ENCODE measurements at places on chromosomes 1 and 21.

GRCh38 chr1:199113265-199113869 is 474.5 kb downstream of the PTPRC start:
- DNase-seq, result no peak

DNA sequence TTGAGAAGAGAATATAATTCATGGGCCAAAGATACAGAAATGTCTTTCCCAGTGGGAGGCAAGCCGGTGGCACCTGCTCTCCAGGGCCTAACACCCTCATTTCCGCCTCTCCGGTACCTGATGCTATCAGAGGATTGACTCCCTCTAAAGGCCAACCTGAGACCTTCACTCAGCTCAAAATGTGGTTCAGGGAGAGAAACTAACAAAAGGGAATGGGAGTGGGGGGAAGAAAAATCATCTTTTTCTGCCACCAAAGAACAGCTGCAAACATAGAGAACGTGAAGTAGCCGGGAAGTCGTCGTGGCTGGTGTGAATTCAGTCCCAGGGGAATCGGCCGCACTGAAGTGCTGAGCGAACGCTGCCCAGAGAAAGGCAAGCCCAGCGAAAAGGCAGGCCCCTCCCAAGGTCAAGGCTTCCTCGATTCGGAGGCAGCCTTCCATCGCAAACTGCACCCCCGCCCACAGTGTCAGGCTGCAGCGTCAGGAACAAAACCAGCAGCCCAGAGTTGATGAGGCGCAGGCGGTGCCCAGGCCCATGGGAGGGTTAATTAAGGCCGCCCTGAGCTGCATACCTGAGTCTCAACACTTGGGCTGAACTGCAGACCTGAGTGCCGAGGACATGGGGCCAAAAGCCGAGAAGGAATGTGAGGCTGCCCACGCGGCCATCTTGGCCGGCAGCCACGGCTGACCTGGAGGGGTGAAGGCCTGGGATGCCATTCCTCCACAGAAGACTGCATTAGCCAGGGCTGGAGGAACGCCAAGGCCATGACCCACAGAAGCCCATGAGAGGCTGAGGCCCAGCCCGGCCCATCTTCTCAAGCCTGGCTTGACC is 160.2 kb downstream of the PSMG1 start:
- DNase-seq, result no peak

DNA sequence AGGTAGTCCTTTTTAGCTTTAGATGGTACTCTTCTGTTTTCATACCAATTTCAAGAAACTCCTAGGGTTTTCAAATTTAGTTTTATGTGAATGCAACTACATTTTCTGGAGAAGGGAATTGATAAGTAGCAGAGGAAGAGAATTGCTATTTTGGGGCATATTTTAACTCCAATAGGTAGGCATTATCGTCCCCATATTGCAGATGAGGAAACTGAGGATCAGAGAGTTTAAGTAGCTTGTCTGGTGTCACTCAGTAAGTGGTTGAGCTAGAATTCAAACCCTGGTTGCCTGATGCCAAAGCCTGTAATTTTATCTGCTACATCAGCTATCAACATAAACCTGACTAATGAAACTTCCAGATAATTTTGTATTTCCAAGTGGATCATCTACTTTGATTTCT is 1.9 kb downstream of the NFYC start:
- no peak for DNase-seq

- DNase-seq, result no peak
Observed at GRCh38 chr1:105072850-105073249, 1323.2 kb downstream of the AMY1C start.

GRCh38 chr1:214506972-214507431 is 44.4 kb downstream of the PTPN14 start:
- DNase-seq, result no peak

GRCh38 chr21:31870472-31871193 is 2.2 kb upstream of the HUNK start:
- no peak for DNase-seq

GRCh38 chr1:52601519-52601918 is 652 bp upstream of the GPX7 start:
- no peak for DNase-seq

GRCh38 chr1:229759037-229759435 is 133.0 kb downstream of the URB2 start:
- DNase-seq, result no peak

GRCh38 chr21:45601551-45601950 is 42.0 kb upstream of the PCBP3 start:
- peak; percentile 78 for DNase-seq

GRCh38 chr1:204065174-204065985 is 7.5 kb upstream of the SOX13 start:
- DNase-seq, result no peak

DNA sequence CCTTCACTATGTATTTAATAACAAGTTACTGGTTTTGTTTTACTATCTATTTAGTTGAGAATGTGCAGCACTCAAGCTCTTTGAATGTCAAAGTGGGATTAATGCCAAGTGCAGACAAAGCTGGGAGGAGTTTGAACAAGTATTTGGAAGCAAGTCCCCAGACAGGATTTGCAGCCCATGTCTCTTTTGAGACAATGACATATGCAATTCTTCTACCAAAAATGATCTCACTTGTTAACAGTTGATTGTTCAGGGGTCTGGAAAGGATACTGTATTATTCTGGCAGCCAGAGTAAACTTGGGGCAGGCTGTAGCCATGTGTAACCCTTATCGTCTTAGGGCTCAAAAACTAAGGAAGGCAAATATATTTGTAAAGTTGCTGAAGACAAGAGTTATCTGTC is 15.8 kb downstream of the COLGALT2 start:
- DNase-seq, result no peak

DNA sequence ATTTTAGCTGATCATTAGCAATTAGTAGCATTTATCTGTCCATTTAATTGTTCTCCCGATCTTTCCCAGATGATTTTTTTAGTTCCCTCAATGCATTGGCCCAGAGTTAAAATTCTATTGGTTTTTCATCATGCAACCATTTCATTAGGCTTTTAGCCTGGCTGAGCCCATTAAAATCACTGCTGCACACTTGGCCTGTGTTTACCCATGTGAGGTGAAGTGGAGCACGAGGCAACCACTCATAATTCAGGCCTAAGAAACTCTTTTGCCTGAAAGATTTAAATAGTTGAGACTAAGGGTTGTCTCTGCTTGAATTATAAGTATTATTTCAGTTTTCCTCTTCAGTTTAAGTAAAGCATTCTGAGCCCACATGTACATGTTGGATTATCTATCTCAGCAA is 889.0 kb upstream of the ADGRL4 start:
- no peak for DNase-seq

DNA sequence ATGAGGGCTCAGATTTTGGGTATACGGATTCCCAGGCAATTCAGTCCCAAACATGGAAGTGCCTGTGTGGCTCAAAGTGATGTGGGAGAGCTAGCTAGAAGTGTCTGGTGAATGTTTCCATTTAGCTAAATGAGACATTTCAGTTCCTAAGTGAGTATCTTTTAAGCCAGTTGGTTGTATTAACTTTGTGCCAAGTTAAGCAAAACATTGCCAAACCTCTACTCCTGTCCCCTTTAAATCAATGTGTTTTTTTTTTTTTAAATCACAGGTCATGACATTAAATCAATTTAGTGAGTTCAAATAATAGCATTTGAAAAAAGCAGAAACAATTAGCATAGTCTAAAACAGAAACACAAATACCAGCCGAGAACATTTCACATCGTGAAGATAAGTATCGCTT is 230.1 kb downstream of the ASTN1 start:
- DNase-seq, result no peak

DNA sequence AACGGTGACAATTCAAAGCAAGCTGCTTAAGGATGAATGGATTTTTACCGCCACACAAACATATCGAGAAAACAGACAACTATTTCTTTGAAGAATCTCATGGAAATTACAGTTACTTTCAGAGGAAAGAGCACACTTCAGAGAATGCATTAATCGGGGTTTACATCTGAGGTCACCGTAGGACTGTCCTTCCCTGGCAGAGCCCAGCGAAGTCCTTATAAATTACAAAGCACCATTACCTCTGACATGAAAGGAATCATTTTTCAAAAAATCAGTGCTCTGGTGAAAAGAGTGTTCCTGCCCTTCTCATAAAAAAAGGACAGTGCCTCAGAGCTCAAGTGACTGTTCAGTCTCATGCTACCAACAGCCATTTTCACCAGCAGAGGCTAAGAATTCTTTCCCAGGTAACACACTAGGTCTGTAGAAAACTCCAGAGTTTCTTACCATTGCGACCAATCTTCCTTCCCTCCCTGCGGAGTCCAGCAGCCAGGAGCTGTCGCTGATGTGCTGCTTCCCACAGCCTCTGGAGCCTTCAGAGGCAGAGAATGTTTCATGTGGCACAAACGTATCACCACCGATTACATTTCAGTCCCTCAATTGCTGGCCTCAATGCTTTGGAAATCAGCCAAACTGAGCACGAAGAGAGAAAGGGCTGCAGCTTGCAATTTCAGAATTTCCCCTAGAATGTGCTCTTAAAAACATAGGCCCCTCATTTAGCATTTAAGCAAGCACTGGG is 75.4 kb downstream of the PLD5 start:
- no peak for DNase-seq

DNA sequence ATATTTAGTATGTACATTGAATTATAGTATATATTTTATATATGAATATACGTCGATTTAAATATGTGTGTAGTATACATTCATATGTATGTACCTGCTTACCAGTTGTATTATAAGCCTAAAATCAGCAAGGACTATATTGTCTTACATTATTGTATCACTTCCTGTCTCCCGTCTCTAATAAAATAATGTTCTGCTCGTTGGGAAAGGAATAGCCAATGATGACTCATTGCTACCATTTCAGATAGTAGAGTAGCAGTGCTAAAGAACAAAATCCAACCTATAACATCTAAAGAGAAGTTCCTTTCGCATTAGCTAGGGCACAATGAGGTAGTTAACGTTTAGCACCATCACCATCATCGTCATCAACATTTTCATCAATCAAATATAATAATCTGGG is 39.9 kb upstream of the SMYD2 start:
- DNase-seq, result no peak

DNA sequence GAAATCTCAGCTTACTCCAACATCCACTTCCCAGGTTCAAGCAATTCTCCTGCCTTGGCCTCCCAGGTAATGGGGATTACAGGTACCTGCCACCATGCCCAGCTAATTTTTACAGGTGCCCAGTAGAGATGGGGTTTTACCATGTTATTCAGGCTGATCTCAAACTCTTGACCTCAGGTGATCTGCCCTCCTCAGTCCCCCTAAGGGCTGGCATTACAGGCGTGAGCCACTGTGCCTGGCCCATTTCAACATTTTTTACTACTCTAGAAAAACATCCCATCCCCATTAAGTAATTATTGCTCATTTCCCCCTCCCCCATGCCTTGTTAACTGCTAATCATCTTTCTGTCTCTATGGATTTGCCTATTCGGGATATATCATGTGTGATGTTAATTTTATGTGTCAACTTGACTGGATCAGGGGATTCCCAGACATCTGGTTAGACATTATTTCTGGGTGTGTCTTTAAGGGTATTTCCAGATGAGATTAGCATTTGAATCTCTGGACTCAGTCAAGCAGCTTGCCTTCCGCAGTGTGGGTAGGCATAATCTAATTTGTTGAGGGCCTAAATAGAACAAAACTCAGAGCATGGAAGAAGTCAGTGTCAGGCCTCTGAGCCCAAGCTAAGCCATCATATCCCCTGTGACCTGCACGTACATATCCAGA is 33.0 kb upstream of the ZBTB8B start:
- no peak for DNase-seq

DNA sequence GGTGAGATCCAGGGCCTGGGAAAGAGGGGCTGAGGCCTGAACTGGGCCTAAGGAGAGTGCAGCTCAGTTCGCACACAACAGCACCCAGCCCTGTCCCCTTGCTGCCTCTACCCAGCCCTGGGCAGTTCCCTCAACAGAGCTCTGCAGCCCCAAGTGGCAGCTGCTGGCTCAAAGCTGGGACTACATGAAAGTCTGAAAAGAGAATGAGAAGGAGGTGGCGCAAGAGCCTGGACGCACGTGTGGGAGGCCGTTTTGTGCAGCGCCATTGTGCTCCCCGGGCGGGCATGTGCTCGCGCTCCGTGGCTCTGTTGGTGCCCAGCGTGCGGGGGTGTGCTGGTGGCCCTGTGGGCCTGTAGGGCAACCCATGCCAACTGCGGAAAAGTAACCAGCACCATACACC is 10.3 kb downstream of the GPR37L1 start:
- DNase-seq, result no peak

DNA sequence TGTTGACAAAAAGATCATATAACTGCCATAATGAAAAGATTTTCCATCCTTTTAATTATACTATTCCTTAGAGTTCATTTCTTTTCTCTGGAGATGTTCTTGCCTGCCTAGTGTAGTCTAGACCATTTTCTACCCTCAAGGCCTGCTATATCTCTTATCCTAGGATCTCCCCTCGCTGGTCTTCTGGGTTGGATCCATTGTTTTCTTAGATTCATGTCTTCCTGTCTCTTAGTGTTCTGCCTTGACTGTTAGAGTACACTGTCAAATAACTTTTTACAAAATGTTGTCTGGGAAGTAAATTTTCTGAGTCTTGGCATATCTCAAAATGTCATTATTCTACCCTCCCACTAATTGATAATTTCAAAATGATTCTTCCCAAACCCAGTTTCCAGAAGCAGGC is 66.6 kb downstream of the TRAF5 start:
- no peak for DNase-seq

DNA sequence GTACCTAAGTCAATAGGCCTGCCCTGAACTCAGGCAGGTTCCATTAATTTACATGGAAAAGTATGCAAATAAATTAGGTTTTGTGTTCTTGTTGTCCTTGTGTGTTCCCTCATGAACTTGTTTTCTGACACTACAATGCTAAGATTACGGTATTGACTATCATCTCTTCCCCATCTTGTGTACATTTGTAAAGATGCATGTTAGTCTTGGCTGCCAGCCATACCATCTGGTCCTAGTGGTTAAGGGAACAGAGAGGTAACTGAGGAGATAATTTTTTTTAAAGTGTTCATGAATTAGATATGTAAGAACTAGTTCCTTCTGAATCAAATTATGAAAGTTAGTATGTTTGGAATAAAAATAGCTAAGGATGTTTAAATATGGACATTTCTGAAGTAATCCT is 167.6 kb upstream of the ADAMTS5 start:
- DNase-seq, result no peak

DNA sequence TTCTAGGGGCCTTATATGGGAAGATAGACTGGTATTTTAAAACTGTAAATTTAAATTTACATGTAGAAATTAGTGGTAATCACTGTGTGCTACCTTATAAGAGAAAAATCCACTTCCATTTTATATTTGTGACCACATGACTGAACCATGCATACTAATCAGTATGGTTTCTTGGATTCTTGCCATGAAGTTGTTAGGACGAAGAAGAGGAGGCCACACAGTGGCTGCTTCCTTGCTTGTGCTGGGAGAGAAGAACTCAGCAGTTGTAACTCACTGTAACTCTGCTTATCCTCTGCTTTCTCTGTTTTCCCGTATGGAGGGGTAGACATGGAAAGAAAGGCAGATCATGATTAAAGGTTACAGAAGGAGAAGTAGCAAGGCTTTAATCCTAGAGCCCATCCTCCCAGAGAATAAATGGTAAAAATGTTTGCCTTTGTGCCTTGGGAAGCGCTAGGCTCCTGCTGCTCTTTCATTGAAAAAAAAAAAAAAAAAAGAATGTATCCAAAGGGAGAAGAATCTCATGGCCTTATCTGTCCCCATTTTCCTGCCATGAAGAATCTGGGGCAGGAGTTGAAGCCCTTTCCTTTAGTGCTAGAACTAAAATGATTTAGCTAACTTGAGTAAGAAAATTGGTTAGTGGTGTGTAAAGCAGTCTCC is 32.4 kb downstream of the KCTD3 start:
- DNase-seq, result no peak

All from suprapubic skin (tissue), 4 donors.